Immature natural killer cell (primary cell): ENCODE measurements at places on chromosomes 5 and 9.

DNA sequence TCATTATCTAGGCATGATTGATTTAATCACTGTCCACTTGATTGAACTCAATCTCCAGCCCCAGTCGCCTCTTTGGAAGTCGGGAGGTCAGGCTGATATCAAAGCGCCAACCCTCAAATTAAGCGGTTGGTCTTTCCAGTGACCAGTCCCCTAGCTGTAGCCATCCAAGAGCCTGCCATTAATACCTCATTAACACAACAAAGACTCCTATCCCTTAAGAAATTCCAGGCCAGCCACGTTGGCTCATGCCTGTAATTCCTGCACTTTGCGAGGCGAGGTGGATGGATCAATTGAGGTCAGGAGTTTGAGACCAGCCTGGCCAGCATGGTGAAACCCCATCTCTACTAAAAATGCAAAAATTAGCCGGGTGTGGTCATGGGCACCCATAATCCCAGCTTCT lies 27.4 kb upstream of the GCNT1 start:
- H3K27ac ChIP-seq: no peak overlapping the region
- no peaks in the 10 kb centered on the region for H3K36me3 ChIP-seq
- no peaks in the 10 kb centered on the region for H3K4me1 ChIP-seq
- no peak for DNase-seq
- no peak overlapping the region for H3K4me3 ChIP-seq

DNA sequence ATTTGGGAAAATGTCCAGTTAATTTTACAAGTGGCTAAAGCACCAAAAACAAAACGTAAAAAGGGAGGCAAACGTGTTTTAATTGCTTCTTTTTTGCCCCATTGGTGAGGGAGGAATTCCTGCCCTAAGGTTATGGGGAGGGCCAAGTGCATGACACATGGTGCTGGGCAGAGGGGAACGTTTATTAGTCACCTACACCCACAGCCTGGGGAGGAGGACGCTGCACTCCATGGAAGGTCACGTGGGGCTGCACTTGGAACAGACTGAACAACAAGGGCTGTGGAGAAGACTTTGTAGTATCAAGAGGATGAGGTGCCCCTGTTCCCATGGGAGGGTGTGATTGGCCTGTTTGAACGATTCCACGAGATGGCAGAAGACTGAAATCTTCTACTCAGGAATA lies 13.7 kb upstream of the ADAMTS16 start:
- no peaks in the 10 kb centered on the region for H3K4me1 ChIP-seq
- no peak for DNase-seq

DNA sequence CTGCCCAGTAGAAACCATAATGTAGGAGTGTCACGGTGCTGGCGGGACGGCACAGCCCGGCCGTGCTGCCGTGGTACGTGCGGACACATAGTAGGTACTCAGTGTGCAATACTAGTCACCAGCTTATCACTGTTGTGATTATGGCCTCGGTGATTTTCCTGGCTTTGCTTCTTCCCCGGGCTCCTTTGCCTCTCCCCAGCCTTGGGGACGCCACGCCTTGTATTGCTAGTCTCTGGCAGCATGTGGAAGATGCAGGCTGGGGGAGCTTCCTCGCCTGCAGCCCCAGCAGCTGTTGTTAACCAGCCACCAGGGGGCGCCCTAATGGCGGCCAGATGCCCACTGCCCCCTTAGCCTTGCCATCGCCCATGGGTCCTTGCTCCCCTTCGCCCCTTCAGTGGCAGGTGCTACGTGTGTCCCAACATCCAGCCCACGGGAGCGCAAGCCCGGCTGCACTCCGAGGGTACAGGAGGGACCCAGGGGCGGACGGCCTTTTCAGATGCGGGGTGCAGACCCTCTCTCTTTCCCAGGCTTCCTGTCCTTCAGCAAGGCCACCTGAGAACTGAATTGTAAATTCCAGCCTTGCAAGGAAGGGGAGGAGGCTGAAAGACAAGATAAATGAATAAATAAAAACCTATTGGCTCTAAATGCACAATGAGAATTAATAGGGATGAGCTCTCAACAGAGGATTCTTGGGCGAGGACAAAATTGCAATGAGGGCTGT lies 8.0 kb downstream of the NTNG2 start:
- H3K27ac ChIP-seq: no peak overlapping the region
- peaks cover 7% of the 10 kb centered on the region for H3K27me3 ChIP-seq
- no peak overlapping the region for H3K4me3 ChIP-seq

DNA sequence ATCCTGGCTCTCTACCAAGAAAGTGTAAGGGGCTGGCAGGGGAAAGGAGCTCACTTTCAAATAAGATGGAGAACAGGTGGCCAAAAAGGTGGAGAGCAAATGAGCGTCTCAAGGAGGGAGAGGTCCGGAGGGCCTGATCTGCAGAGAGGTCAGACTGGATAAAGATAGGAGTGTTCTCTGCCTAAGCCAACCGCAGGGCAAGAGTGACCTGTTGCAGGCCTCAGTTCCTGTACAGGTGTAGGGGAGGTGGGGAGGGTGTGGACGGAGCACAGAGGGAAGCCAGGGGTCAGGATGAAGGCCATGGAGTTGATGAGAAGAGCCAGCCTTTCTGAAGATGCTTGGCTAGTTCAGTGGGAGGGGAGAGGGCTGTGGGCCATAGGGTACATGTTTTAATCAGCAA lies 239.7 kb downstream of the HSPA4 start:
- H3K36me3 ChIP-seq: no peaks in the 10 kb centered on the region
- no peak overlapping the region for H3K27ac ChIP-seq
- no peak overlapping the region for H3K4me3 ChIP-seq
- DNase-seq: no peak
- no peaks in the 10 kb centered on the region for H3K27me3 ChIP-seq

DNA sequence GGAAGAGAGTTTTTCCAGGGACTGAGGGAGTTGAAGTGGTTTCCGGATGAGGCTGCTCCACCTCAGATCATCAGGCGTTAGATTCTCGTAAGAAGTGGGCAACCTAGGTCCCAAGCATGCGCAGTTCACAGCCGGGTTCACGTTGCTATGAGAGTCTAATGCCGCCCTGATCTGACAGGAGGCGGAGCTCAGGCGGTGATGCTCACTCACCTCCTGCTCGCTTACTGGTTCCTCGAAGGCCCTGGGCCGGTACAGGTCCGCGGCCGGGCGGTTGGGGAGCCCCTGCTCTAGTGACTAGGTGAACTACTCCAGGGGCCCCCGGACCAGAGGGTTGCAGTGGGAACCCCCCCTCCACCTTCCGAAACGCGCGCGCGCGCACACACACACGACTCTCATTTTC lies 997 bp upstream of the RNF130 start:
- H3K27me3 ChIP-seq: peaks cover 5% of the 10 kb centered on the region
- peak overlapping the region; percentile 91 for H3K27ac ChIP-seq
- H3K36me3 ChIP-seq: no peaks in the 10 kb centered on the region
- H3K4me1 ChIP-seq: peaks cover 54% of the 10 kb centered on the region
- peak overlapping the region; percentile 87 for H3K4me3 ChIP-seq

- H3K4me1 ChIP-seq: peaks cover 100% of the 10 kb centered on the region
- H3K4me3 ChIP-seq: peak overlapping the region; percentile 66
- H3K36me3 ChIP-seq: no peaks in the 10 kb centered on the region
- no peaks in the 10 kb centered on the region for H3K27me3 ChIP-seq
- peak overlapping the region; percentile 90 for H3K27ac ChIP-seq
Measured at GRCh38 chr5:119343052-119343451, 12.8 kb upstream of the TNFAIP8 start.

DNA sequence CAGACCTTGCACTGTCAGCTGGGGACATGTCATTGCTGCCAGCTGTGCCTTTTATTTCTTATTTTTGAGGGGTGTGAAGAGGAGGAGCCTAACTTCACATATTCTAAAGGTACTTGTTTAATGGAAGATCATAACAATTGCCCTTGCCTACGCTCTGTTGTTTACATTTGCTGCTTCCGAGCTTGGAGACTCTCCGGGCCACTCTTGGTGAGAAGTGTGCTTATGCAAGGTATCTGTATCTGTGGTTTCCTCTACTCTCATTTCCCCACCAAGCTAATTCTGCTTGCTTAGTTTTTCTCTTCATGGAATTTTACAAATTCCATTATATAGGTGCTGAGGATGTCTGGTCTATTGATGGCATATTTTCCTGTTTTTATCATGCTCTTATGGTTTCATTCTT lies 105.3 kb downstream of the RASGRF2 start:
- no peak overlapping the region for H3K27ac ChIP-seq
- no peak overlapping the region for H3K4me3 ChIP-seq
- H3K36me3 ChIP-seq: no peaks in the 10 kb centered on the region
- no peaks in the 10 kb centered on the region for H3K4me1 ChIP-seq

- H3K27me3 ChIP-seq: peaks cover 5% of the 10 kb centered on the region
- no peaks in the 10 kb centered on the region for H3K4me1 ChIP-seq
- no peak for DNase-seq
- no peaks in the 10 kb centered on the region for H3K36me3 ChIP-seq
Measured at GRCh38 chr5:135971701-135972100, 16.9 kb upstream of the LECT2 start.

DNA sequence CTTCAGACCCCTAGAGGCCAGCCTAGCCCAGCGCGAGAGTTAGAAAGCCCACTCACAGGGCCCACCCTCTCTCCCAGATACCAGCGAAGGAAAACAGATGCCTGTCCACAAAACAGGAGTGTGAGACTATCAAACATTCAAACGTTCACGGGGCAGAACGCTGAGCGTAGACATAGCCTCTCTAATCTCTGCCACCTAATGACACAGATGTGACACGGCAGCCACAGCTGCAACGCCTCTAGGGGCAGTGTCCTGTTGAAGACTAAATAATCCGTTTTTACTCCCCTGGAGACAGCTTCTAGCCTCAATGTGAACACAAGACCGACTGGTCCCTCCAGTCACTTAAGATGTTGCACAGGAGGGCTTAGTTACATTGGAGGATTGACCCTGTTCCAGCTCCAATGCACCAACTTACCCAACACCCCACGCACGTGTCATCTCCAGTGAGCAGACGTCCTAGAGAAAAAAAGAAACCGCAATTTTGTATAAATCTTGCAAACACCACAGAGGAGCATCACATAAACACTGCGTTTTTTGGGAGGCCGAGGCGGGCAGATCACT lies 14.3 kb downstream of the DIPK1B start:
- H3K4me1 ChIP-seq: peaks cover 20% of the 10 kb centered on the region
- peaks cover 20% of the 10 kb centered on the region for H3K27me3 ChIP-seq
- H3K36me3 ChIP-seq: peaks cover 17% of the 10 kb centered on the region
- H3K27ac ChIP-seq: peak overlapping the region; percentile 86

DNA sequence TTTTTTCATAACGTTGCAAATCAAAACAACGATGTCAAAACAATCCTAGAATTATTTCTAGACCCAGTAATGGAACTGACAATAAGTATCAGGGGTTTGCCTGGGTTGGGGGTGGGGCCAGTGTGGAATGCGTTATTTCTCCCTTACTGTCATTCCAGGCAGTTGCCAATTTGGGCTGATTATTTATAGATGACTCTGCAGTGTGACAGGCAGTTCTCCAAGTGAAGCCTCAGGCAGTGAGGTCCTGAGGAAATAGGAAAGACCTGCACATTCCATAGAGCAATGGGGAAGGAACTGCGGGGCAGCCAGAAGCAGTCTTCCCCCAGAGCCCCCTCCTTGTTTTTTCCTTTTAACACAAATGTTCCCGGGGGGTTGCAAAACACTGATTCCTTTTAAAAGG lies 179.0 kb downstream of the YTHDC2 start:
- no peak for DNase-seq
- H3K27ac ChIP-seq: no peak overlapping the region
- H3K27me3 ChIP-seq: peaks cover 7% of the 10 kb centered on the region
- no peaks in the 10 kb centered on the region for H3K36me3 ChIP-seq

DNA sequence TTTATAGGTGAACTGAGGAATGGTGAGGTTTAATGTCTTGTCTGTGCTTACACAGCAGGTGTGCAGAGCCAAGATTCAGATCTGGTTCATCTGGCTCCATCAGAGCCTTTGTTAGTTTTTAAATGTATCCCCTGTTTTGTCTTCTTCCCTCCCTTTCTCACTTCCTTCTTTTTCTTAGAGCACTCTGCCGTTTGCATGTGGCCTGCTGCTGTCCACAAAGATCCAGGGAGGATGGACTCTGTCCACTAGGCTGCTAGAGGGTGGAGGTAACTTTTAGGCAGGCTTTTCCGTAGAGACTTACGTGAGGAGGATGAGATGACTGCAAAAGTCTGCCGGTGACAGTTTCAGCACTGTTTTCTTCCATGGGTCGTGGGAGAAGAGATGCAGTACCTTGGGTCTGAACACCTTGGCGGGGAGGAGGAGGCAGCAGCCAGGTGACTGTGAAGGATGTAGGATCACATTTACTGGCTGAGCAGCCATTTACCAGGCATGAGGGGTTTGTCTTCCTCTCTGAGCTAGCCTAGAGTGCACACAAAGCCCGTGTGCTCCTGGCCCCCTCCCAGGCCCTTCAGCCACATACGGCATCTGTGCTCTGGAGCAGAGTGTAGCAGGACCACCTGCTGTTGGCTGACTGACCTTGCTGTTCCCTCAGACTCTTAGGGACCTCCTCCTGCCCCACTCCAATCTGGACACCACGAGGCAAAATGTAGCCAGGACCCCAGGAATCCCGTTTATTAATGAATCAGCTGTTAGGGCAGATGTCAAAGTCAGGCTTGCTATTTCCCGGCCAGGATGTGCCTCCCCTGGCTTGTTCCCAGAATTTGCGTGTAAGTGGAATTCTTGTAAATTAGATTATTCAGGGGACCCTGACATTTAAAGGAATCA lies 1.8 kb downstream of the NTMT1 start:
- no peak for DNase-seq
- peaks cover 20% of the 10 kb centered on the region for H3K27me3 ChIP-seq
- peaks cover 62% of the 10 kb centered on the region for H3K4me1 ChIP-seq
- H3K36me3 ChIP-seq: no peaks in the 10 kb centered on the region

- DNase-seq: no peak
- H3K4me1 ChIP-seq: no peaks in the 10 kb centered on the region
- no peak overlapping the region for H3K27ac ChIP-seq
Measured at GRCh38 chr9:83569326-83569725, 31.1 kb upstream of the FRMD3 start.

GRCh38 chr5:31029925-31030324 lies 163.6 kb upstream of the CDH6 start:
- no peaks in the 10 kb centered on the region for H3K4me1 ChIP-seq
- DNase-seq: no peak

GRCh38 chr5:52665559-52665958 lies 122.2 kb upstream of the ITGA1 start:
- H3K27ac ChIP-seq: no peak overlapping the region
- H3K36me3 ChIP-seq: no peaks in the 10 kb centered on the region

DNA sequence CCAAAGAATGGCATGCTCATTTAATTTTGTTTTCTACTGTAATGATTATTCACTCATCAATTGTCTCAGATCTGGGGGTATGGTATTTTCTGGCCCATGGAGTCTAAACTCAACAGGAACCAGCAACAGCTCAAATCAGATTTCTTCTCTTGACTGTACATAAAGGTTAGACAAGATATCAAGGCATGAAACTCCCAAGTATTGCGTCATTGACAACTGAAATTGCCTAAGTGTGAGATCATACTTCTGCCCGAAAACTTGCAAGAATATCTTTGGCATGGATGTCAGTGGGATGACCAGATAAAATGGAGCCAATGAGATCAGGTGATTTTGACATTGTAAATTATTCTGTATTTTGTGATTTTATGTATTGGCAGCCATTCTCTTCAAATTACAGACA lies 141.7 kb upstream of the STK32A start:
- no peaks in the 10 kb centered on the region for H3K4me1 ChIP-seq
- no peaks in the 10 kb centered on the region for H3K36me3 ChIP-seq
- no peak for DNase-seq
- H3K27ac ChIP-seq: no peak overlapping the region
- H3K4me3 ChIP-seq: no peak overlapping the region

GRCh38 chr5:127216898-127217675 lies 73.5 kb upstream of the MEGF10 start:
- H3K27ac ChIP-seq: no peak overlapping the region
- DNase-seq: no peak
- no peak overlapping the region for H3K4me3 ChIP-seq
- no peaks in the 10 kb centered on the region for H3K4me1 ChIP-seq

GRCh38 chr9:34446468-34446891 lies 11.9 kb downstream of the FAM219A start:
- H3K27me3 ChIP-seq: no peaks in the 10 kb centered on the region
- no peak overlapping the region for H3K27ac ChIP-seq
- H3K4me3 ChIP-seq: no peak overlapping the region
- no peaks in the 10 kb centered on the region for H3K36me3 ChIP-seq
- peaks cover 8% of the 10 kb centered on the region for H3K4me1 ChIP-seq
